ENCODE measurements at places on chromosomes 7 and 10. TPM values are rescaled to one million over a fixed set of nuclear protein-coding genes. Genes with fewer than 3 reads are reported as not detected.

GRCh38 chr10:29130190-29130673, 158.6 kb upstream of the LYZL1 start:
- no peak overlapping the region for H3K4me3 ChIP-seq
- no peaks in the 10 kb centered on the region for H3K36me3 ChIP-seq
- DNase-seq: no peak
- no peaks in the 10 kb centered on the region for H3K4me1 ChIP-seq
- H3K27me3 ChIP-seq: peaks cover 2% of the 10 kb centered on the region

- no peak overlapping the region for H3K4me3 ChIP-seq
- DNase-seq: no peak
- H3K4me1 ChIP-seq: no peaks in the 10 kb centered on the region
- H3K27ac ChIP-seq: no peak overlapping the region
- no peaks in the 10 kb centered on the region for H3K27me3 ChIP-seq
- H3K36me3 ChIP-seq: no peaks in the 10 kb centered on the region
Measured at GRCh38 chr7:10483671-10484070, 490.0 kb upstream of the PHF14 start.

GRCh38 chr10:2410049-2410448, 657.3 kb upstream of the PFKP start:
- no peaks in the 10 kb centered on the region for H3K4me1 ChIP-seq
- no peaks in the 10 kb centered on the region for H3K36me3 ChIP-seq
- no peak overlapping the region for H3K4me3 ChIP-seq
- no peak for DNase-seq
- no peak overlapping the region for H3K27ac ChIP-seq

GRCh38 chr10:30431435-30431911, 2.5 kb upstream of the MAP3K8 start:
- no peaks in the 10 kb centered on the region for H3K27me3 ChIP-seq
- DNase-seq: no peak
- no peak overlapping the region for H3K4me3 ChIP-seq
- H3K4me1 ChIP-seq: peaks cover 48% of the 10 kb centered on the region
- H3K27ac ChIP-seq: no peak overlapping the region

DNA sequence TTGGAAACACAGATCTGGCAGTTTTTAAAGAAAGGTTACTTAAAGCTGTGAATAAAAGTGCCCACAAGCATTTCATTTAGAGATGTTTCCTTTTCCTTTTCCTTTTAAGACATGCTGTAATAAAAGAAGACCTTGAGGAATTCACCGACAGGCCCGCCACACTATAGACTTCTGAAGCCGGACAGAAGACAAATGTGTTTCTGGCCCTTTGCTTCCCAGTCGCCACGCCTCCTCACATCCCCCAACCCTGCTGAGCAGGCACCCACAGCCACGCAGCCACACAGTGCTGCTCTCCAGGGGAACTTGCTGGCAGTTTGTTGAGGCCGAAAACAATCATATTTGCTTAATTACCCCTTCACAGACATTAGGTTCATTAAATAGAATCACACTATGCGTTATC, 83.4 kb downstream of the SLC25A13 start:
- no peaks in the 10 kb centered on the region for H3K36me3 ChIP-seq
- no peak for DNase-seq
- no peak overlapping the region for H3K4me3 ChIP-seq

- H3K27ac ChIP-seq: no peak overlapping the region
- no peaks in the 10 kb centered on the region for H3K36me3 ChIP-seq
- no peak overlapping the region for H3K4me3 ChIP-seq
- no peaks in the 10 kb centered on the region for H3K27me3 ChIP-seq
- no peaks in the 10 kb centered on the region for H3K4me1 ChIP-seq
Measured at GRCh38 chr10:69901022-69901421, 99.3 kb downstream of the COL13A1 start.

DNA sequence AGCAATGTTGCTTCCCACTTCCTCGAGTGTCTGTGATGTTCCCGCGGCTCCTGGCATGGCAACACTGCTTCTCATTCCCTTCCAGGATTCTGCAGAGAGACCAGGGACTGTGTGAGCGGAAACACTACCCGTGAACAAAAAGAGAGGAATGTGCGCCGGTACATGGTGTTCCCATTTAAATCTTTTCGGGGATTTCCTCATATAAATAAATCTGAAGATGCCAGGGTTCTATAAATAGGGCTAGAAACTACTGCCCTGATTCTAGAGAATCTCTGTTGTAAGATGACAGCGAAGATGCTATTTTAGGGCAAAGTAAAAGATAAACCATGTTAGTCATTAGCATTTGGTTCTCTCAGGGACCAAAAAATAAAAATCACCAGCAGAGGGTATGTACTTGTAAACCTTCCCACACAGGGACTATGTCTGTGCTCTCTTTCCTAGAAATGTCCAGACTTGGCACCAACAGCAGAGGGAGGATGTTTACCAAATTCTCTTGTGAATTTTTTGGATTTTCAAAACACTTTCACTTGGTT, 92.2 kb upstream of the DDC start:
- no peak overlapping the region for H3K27ac ChIP-seq
- DNase-seq: no peak
- peaks cover 31% of the 10 kb centered on the region for H3K4me1 ChIP-seq
- no peaks in the 10 kb centered on the region for H3K27me3 ChIP-seq
- no peaks in the 10 kb centered on the region for H3K36me3 ChIP-seq

DNA sequence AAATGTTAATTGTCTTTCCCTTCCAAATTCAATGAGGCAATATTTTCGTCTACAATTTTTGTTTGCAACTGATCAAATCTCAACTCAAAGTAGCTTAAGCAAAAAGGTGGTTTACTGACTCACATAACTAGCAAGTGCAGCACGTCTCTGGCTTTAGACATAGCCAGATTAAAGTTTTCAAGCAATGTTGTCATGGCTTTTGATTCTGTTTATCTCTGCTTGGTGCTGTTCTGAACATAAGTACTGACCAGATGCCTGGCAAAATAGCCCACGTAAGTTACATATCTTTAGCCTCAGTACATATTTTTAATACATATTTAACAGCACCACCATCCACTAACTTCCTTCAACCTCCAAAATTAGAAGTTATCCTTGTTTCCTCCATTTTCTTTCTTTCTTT, 877.9 kb downstream of the KCNMA1 start:
- no peaks in the 10 kb centered on the region for H3K27me3 ChIP-seq
- DNase-seq: no peak
- no peak overlapping the region for H3K27ac ChIP-seq
- H3K36me3 ChIP-seq: no peaks in the 10 kb centered on the region
- no peak overlapping the region for H3K4me3 ChIP-seq

DNA sequence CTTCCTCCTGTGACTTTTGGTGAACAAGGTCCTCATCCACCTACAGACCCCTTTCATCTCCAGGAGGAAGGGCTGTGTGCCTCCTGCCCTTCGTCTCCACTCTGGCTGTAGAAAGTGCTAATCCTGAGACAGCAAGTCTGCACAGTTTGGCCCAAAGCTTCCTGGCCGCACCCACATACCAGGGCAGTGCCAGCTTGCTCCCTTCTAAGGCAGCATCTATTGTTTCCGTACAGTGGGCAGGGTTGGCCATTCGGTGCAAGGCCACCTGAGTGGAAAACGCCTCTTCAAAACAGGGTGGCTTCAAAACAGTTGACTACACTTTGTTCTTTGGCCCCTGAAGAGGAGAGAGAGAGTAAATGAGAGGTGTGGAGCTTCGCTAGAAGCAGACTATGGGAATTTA, 134.1 kb upstream of the KLF14 start:
- DNase-seq: no peak
- H3K27ac ChIP-seq: no peak overlapping the region
- no peak overlapping the region for H3K4me3 ChIP-seq
- H3K4me1 ChIP-seq: no peaks in the 10 kb centered on the region

DNA sequence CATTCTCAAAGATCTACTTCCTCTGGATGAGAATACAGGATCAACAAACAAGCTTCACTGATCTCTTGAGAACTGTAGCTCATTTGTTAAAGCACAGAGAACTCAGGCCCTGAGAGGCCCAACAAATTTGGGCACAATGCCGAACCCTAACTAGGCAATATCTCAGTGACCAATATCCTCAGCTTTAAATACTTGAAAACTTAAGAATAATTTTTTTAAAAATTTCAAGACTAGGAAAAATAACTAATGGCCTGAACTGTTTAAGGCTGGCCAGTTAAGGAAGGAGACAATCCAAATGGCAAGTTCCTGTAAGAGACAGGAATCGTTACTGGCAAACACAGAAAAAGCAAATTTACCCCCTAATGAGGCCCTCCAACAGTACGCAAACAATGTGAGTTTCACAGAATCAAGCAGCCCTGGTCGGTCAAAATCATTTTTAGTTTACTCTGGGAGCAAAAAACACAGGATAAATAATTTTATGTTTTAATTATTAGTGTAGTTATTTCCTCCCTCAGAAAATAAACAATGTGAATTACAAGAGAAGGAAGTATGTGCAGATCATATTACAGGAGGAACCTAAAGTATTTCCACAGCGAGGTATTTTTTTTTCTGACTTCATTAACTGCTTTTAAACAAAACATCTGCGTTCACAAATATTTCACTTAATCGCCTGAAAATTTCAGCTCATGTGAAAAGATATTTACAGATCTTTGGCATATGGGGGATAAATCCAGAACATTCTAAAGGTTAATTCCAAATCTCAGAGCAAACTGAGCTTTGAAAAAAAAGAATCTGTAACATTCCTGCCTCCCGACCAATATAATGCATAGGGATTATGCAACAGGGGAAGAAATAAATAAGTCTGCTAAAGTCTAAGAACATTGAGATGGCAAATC, 39.5 kb downstream of the NT5C2 start:
- no peak for DNase-seq
- no peak overlapping the region for H3K4me3 ChIP-seq
- no peaks in the 10 kb centered on the region for H3K27me3 ChIP-seq
- H3K36me3 ChIP-seq: peaks cover 14% of the 10 kb centered on the region
- no peaks in the 10 kb centered on the region for H3K4me1 ChIP-seq

DNA sequence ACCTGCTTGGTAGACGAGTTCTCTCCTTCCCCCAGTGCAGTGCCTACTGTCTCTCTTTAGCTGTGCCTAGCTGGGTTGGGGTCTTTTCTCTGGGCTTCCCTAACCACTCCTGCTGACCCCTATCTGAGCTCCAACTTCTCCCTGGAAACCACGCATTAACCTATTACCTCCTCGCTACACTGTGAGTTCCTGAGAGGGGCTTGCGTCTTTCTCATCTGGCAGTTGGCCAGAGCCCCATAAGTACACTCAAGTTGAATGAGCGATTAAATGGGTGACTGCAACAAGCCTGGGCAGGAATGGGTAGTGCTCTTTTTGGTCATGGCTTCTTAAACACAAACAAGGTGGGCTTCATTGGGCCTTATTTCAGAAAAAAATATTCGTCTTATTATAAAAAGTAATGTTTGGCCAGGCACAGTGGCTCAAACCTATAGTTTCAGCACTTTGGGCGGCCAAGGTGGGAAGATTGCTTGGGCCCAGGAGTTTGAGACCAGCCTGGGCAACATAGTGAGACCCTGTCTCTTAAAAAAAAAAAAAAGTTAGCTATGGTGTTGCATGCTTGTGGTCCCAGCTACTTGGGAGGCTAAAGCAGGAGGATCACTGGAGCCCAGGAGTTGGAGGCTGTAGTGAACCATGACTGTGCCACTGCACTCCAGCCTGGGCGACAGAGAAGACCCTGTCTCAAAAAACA, 41.4 kb downstream of the SYPL1 start:
- peaks cover 44% of the 10 kb centered on the region for H3K4me1 ChIP-seq
- no peak for DNase-seq
- peak overlapping the region; percentile 79 for H3K27ac ChIP-seq

GRCh38 chr10:61404751-61405150, 48.4 kb downstream of the TMEM26 start:
- no peaks in the 10 kb centered on the region for H3K4me1 ChIP-seq
- H3K36me3 ChIP-seq: no peaks in the 10 kb centered on the region
- H3K4me3 ChIP-seq: no peak overlapping the region
- no peaks in the 10 kb centered on the region for H3K27me3 ChIP-seq
- no peak overlapping the region for H3K27ac ChIP-seq

DNA sequence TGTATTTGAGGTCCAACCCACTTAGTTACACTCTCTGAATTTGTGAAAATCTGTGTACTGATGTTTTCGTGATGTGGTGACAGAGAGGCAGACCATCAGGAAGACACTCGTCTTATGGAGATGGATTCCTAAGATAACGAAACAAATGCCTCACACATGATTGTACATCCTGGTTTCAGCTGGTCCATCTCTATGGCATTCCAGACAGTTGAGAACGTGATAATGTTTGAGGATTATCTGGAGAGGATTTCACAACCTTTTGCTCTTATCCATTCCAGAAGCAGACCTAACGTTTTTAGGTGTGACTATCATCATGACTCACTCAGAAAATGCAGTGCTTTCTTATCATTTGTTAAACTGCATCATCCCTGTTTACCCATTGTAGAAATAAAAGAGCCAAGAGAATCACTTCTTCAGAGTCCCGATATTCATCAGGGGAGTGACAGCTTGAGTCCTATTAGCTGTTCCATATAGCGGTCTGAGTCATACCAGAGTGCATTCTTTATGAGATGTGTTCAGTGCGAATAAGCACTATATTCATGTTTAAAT, 74.5 kb downstream of the BMPER start:
- no peaks in the 10 kb centered on the region for H3K36me3 ChIP-seq
- no peak for DNase-seq
- H3K4me3 ChIP-seq: no peak overlapping the region
- H3K27me3 ChIP-seq: no peaks in the 10 kb centered on the region
- no peak overlapping the region for H3K27ac ChIP-seq

- no peak overlapping the region for H3K4me3 ChIP-seq
- H3K27me3 ChIP-seq: no peaks in the 10 kb centered on the region
- H3K27ac ChIP-seq: no peak overlapping the region
- no peaks in the 10 kb centered on the region for H3K4me1 ChIP-seq
- no peak for DNase-seq
Measured at GRCh38 chr10:1299041-1299726, 243.0 kb downstream of the WDR37 start.

DNA sequence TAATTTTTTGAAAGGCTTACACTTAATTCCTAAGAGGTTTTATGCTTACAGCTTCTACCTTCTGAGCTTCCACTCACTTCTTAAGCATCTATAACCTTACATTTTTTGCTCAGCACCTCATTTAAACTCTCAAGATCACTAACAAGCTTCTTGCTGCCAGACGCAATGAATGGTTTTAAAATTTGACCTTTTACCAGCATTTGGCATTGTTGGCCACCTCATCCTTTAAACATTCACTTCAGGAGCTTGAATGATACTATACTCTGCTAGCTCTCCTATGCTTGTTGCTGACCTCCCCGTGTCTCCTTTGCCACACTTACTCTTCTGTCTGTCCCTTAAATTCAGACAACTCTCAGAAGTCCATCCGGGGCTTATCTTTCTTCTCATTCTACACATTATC, 37.7 kb upstream of the ODAD2 start:
- H3K4me1 ChIP-seq: no peaks in the 10 kb centered on the region
- no peak overlapping the region for H3K4me3 ChIP-seq
- no peaks in the 10 kb centered on the region for H3K36me3 ChIP-seq

The MYOZ1 gene
- not detected for total RNA-seq

The LIPK gene
- not detected for total RNA-seq

The CLDN3 gene
- not detected for total RNA-seq

The PON1 gene
- not detected for total RNA-seq

The POM121 gene
- 66.2 TPM for total RNA-seq

The ST8SIA6 gene
- 0.19 TPM for total RNA-seq

The ZNF804B gene
- total RNA-seq: not detected

The CFAP70 gene
- total RNA-seq: 2.6 TPM

The SEMA3C gene
- 0.08 TPM for total RNA-seq

The CYP2W1 gene
- not detected for total RNA-seq

The AGR2 gene
- not detected for total RNA-seq

Data from CD4-positive, alpha-beta T cell (primary cell).